NCI-H1105 (cell line): ENCODE measurements at places on chromosomes 7 and 10.

DNA sequence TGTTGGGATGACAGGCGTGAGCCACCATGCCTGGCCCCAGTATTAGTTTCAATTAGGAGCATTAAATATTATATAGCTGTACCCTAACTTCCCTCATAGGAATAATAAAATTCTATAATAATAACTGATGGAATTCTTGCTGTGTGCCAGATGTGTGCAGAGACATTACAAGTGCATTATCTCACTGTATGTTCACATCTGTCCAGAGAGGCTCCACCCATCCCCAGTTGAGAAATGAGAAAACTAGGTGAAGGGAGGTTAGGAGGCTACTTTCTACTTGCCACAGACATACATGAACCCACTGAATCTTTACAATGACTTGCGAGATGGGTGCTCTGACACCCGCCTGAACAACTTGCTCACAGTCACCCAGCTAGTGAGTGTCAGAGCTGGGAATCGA, 3.2 kb downstream of the GALNT17 start:
- no peak for DNase-seq

GRCh38 chr10:42809676-42810075, 27.1 kb downstream of the BMS1 start:
- no peak for DNase-seq

DNA sequence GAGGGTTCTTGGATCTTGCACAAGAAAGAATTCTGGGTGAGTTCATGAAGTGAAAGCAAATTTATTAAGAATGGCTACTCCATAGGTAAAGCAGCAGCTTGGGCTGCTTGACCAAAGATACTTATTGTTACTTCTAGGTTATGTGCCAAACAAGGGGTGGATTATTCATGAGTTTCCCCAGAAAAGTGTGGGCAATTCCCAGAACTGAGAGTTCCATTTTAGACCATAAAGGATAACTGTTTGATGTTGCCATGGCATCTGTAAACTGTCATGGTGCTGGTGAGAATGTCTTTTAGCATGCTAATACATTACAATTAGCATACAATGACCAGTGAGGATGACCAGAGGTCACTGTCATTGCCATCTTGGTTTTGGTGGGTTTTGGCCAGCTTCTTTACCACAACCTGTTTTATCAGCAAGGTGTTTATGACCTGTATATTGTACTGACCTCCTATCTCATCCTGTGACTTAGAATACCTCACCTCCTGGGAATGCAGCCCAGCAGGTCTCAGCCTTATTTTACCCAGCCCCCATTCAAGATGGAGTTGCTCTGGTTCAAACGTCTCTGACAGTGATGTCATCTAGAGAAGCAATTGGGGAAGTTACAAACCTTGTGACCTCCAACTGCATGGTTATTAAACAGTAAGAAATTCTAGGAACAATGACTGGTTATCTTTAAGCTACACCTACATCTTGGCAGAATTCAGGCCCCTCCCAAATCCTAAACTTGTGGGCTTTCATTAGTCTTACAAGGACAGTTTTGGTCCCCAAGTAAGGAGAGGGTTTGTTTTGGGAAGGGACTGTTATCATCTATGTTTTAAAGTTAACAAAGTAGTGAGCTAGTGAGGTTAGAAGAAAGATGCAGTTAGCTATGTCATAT, 48.0 kb upstream of the INHBA start:
- no peak for DNase-seq

GRCh38 chr10:125768219-125768855, 7.3 kb downstream of the MMP21 start:
- DNase-seq, result no peak

GRCh38 chr7:8215648-8216333, 46.2 kb downstream of the ICA1 start:
- no peak for DNase-seq

GRCh38 chr10:86944031-86944419, 13.4 kb downstream of the MMRN2 start:
- DNase-seq, result no peak

GRCh38 chr7:78267141-78267540, 468.6 kb downstream of the PHTF2 start:
- no peak for DNase-seq

DNA sequence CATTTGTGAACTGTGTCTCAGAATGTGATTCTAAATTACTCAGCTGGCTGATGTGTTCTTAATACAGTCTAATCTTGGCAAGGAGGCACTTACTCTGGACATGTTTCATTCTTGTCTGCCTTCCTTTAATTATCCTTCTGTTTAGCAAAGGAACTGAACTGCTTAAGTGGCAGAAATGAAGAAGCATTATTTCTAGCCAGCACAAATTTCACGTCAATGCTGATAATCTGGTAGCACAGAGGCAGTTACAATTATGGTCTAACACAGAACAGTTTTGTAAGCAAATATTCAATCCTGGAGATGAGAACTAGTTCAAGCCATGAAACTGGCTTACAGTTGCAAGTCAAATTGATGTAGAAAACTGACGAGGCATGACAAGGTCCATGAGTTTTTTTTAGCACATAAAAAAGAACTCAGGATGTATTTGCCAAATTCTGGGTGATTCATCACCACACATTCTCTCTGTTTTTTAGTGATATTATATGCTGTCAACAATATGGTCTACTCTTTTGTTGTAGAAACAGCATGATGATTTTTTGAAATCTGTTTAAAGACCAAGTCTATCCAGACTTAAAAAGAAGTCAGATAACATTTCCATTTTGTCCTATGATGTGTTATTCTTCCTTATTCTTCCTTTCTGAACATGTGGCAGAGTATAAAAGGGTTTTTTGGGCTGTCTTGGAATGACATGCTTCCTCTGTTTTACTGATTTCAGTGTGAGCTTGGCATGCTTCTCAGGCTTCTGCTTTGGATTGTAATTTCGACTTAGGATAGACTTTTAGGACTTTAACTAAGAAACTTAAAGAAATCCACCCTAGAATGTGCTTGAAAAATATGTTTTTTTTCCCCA, 154.8 kb downstream of the DNAJB9 start:
- DNase-seq, result no peak

DNA sequence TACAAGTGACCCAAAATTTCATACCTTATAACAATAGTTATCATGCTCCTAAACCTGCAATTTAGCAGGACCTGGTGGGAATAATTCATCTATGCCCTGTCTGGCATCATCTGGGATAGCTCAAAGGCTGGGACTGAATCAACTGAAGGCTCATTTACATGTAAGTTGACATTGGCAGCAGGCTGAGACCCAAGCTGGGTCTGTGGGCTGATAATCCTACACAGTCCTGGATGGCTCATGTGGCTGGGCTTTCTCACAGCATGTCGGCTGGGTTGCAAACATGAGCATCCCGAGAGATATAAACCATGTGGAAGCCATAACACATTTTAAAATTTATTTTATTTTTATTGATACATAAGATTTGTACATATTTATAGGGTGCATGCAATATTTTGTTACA, 19.5 kb upstream of the ABCB5 start:
- DNase-seq, result no peak

DNA sequence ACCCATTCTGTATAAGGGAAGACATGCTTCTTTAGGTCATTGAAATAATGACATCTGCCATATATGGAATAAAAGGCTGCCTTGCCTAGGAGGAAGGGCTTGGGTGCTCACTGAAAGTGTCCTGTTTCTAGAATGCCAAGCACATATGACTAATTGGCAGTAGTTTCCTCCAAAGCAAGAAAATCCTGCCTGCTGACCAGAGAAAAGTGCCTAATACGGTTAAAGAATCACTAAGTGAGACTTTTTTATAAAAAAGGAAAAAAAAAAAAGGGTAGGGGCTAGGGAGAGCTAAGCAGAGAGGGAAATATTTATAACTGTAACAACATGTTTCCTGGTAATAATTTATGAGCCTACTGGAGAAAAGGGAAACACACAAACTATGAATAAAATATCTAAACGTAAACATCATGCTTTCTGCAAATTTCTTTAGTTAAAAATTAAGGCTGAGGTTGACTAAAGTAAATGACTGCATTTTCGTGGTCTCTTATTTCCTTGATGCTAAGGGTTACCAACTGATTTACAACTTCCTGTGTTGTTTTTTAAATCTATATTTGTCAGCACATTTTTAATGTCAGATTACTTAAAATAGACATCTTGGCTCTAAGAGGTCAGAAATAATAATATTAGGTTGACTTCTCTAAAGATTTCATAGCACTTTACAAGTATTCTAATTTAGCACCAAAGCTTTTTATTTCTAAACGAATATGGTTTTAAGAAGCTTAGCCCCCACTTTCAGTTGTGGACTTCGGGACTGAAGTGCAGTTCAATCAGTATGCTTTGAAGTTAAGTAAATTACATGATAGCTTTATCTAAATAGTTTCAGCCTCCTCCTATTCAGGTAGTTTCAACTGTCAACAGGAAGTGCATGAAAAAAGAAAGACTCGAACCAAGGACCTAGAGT, 89.6 kb downstream of the CABCOCO1 start:
- no peak for DNase-seq

DNA sequence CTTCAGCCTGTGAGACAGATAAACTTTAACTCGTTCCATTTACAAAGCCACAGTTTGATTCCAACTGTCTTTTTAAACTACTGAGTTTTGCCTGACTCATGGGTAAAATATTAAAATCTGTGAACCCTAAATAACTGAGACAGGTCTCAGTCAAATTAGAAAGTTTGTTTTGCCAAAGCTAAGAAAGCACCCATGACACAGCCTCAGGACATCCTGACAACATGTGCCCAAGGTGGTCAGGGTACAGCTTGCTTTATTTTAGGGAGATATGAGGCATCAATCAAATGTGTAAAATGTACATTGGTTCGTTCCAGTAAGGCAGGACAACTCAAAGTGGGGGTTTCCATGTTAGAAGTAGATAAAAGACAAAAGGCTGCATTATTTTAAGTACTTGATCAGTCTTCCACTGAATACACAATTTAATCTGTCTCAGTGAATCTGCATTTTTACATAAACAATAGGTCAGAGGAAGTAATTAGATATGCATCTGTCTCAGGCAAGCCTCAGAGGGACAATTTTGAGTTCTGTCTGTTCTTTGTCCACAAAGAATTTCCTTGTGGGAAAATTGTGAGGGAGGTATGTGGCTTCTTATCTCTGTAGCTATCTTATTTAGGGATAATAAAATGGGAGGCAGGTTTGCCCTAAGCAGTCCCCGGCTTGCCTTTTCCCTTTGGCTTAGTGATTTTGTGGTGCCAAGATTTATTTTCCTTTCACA, 11.0 kb upstream of the PIP start:
- DNase-seq, result no peak

- no peak for DNase-seq
These were observed 71.5 kb downstream of the LRRC4 start for GRCh38 chr7:127959770-127960169.

GRCh38 chr10:71231206-71231605, 18.8 kb downstream of the UNC5B start:
- no peak for DNase-seq

DNA sequence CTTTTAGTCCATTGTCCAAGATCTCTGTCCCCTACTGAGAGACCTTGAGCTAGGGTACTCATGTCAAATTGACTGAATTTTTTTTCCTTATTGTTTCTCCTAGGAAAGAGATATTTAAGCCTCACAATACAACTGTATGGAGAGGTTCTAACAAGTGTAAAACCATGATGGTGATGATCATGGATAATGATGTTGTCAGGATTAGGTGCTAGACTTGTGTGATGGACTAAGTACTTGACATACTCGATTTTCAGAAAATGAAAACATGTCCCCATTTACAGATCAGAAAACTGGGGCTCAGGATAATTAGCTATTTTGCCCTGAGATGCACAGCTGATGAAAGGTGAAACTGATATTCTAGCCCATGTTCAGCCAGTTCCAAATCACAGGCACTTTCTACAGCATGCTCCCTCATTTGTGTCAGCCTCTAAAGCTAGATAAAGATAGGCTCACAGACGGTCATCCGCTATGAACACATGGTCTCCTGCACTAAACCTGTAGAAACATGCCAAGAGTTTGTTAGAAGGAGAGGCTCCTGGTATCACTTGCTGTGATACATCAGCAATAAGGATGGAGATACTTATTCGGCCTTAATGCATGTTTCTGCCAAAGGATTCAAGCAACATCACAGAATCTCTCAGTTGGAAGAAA, 67.6 kb downstream of the CREB3L2 start:
- no peak for DNase-seq

- DNase-seq, result no peak
These were observed 169.8 kb downstream of the NOC3L start for GRCh38 chr10:94192974-94193373.

DNA sequence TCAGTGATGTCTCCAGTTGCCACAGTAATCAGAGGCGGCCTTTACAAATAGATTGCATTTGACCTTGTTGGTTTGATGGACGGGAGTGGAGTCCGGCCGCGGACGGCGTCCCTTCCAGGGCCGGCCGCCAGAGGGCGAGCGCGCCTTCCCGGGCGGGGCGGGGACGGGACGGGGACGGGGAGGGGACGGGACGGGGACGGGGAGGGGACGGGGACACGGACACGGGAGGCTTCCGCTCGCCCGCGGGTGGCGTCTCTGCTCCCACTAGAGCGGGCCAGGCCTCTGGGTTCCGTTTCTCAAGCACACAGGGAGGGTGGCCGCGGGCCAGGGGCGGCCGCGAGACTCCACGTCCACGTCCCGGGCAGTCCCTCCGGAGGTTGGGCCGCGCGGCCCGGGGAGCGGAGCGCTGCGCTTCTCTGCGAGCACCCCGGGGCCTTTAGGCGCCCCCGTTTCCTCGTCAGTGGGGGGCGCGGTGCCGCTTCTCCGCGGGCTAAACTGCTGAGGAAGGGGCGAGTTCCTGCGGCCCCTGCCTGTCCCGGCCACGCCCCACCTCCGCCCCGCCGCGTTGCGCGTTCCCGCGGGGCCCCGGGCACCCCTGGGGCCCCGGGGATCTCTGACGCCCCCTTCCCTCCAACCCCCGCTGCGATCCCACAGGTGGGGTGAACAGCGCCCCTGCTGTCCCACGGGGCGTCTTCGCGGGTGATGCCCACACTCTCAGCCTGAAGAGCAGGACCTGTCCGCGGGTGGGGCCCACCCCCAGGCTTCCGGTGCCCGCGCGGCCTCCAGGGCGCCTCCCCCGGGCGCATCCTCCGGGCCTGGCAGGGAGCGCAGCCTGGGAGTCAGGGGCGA, 84.2 kb upstream of the MKI67 start:
- DNase-seq, result no peak

DNA sequence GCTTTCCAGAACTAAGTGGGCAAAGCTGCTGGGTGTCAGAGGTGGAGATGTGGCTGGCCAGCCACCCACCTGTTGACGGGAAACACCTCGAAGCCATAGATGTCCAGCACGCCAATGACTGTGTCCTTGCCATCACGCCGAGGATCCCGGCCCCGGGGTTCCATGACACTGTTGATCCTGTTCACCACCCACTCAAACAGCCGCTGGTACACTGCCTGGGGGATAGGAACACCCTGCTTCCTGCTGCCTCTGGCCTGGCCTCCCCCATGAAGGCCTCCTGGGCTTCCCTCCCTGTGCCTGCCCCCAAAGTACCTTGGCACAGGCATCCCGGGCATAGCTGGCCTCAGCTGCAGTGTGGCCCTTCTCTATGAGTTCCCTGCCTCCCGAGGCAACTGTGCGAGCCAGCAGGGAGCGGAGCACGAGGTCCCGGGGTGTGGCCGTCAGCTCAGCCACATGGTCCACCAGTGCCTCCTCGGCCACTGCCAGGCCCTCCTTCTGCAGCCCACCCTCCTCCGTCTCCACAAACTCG, 8.2 kb downstream of the MYO1G start:
- no peak for DNase-seq

- DNase-seq, result no peak
These were observed 69.7 kb downstream of the MKI67 start for GRCh38 chr10:128056303-128057050.

- no peak for DNase-seq
These were observed 1.3 kb upstream of the SORCS3 start for GRCh38 chr10:104639590-104640338.
